ENCODE measurements at places on chromosomes 13 and 19.
A peak's percentile ranks its signal among the peaks of the same experiment; 100 is the strongest.

DNA sequence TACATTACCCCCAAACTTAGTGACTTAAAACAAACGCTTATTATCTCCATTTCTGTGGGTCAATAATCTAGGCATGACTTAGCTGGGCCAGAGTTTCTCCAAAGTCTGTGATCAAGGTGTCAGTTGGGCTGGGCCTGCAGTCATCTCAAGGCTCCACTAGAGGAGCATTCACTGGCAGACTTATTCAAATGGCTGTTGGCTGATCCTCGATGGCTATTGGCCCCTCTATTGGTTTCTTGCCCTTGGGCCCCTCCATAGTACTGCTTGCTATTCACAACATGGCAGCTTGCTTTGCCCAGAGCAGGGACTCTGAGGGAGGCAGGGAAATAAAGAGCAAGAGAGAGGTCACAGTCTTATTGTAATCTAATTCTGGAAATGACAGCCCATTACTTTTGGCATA, 57.6 kb downstream of the RCBTB2 start:
- no peak for DNase-seq

DNA sequence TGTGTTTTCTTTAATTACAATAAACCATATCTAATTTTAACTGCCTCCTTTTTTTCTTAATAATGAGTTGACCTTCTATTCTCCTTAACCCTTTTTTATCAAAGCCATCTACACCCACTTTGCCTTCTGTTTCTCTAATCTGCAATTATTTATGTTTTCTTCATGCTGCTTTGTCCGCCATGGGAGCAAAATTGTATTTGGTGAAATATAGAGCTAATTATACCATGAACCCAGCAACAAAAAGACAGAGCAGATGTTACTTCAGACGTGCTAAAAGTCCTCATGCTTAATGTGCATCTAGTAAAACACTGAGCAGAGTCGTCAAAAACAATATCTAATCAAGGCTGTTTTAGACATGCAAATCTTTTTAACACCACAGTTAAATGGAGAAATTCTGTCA, 264.7 kb downstream of the DACH1 start:
- DNase-seq = no peak

GRCh38 chr13:75341028-75341427, 140.9 kb downstream of the TBC1D4 start:
- no peak for DNase-seq

DNA sequence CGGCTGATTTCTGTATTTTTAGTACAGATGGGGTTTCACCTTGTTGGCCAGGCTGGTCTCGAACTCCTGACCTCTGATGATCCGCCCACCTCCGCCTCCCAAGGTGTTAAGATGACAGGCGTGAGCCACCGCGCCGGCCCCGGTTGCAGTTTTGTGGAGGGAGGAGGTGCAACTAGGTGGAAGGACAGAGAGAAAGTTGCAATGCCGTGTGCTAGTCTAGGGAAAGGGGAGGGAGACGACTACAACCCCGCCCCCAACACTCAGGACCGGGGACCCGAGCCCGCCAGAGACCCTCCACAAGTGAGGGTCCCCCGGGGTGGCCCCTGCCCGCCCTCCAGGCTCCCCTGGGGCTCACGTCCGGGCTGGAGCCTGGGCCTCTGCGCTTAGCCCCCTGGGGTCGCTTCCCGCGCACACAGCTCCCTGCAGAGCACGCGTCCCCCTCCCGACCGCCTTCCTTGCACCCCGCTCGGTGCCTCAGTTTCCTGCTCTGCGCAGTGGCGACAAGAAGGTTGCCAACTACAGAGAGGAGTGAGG, 1.2 kb upstream of the ARID3A start:
- peak; percentile 69 for DNase-seq

Measured in activated CD8-positive, alpha-beta memory T cell treated with anti-CD3 and anti-CD28 coated beads for 24 hours (primary cell).